Activated naive CD4-positive, alpha-beta T cell treated with anti-CD3 and anti-CD28 coated beads, Interleukin-2, amount 10 ng/mL, durations not matched to agents 7 days and 5 days (primary cell): ENCODE measurements at places on chromosomes 1 and 21.

DNA sequence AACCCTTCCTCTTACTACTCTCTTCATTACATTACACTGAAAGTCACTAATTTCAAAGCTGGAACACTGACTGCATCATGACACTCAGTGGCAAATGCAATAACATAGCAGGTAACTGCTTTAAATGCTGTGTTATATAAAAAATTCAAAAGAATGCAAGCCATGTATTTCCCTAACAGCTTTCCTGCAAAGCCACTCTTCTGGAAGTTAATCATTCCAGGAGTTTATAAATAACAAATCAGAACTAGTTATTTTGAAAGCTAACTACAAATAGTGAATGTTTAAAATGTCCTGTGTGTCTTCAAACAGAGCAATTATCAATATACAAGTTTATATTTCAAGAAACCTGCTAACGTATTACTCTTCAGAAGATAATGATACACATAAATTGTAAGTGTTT lies 34.5 kb downstream of the DBT start:
- no peak for DNase-seq

DNA sequence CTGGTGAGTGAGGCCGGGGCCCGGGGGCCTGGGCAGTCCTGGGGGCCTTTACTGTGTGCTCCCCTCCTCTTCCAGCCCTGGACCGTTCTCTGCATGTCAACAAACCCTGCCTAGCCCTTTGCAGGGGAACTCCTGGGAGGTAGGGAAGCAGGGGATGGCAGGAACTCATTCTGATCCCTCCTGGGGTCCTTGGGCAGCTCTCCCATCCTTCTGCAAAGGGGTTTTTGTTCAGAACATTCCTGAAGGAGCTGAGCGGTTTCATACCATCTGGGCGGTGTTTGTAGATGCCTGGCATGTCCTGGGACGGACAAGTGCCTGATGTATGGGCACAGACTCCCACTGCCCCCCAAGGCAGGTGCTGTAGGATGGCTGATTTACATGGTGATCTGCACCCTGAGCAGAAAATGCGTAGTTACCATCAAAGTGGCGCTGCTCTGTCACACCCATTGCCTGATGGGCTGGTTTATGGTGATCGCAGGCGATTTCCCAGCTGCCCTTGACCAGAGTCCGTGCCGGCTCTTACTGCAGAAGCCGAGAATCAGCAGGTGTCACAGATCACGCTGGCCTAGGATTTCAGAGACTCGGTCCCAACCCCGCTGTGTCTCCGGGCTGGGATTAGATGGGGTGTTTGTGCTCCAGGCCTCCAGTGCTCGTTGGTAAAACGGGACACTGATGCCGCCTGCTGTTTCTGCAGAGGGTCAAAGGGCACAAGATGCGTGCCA lies 71.6 kb upstream of the TRAPPC10 start:
- no peak for DNase-seq

- no peak for DNase-seq
These were observed 559.3 kb upstream of the ZRANB2 start for GRCh38 chr1:71640116-71640515.

GRCh38 chr1:66730462-66730861 lies 21.8 kb upstream of the DYNLT5 start:
- DNase-seq = no peak

GRCh38 chr1:17603091-17603841 lies 63.8 kb downstream of the ARHGEF10L start:
- no peak for DNase-seq

- DNase-seq = no peak
These were observed 311.9 kb upstream of the RUNX1 start for GRCh38 chr21:35360870-35361570.

GRCh38 chr1:22971611-22972405 lies 858 bp downstream of the LACTBL1 start:
- no peak for DNase-seq

GRCh38 chr1:203722909-203723308 lies 42.1 kb upstream of the LAX1 start:
- DNase-seq = no peak

GRCh38 chr1:244653439-244654107 lies 647 bp downstream of the DESI2 start:
- DNase-seq = no peak
